ENCODE measurements at places on chromosomes 2 and 18. TPM values are rescaled to one million over a fixed set of nuclear protein-coding genes. Genes with fewer than 3 reads are reported as not detected.

GRCh38 chr2:171592036-171592555 lies 69.8 kb downstream of the CYBRD1 start:
- no peak overlapping the region for H3K4me3 ChIP-seq
- no peaks in the 10 kb centered on the region for H3K4me1 ChIP-seq
- no peaks in the 10 kb centered on the region for H3K36me3 ChIP-seq
- no peak overlapping the region for H3K27ac ChIP-seq
- H3K27me3 ChIP-seq: peaks cover 16% of the 10 kb centered on the region

RAMP1 gene
- total RNA-seq: 13.1 TPM

- no peak for DNase-seq
- H3K36me3 ChIP-seq: peaks cover 55% of the 10 kb centered on the region
- no peak overlapping the region for H3K4me3 ChIP-seq
- H3K27me3 ChIP-seq: no peaks in the 10 kb centered on the region
- H3K27ac ChIP-seq: peak overlapping the region; percentile 84
- H3K4me1 ChIP-seq: peaks cover 50% of the 10 kb centered on the region
Measured at GRCh38 chr2:95039363-95039762, 13.9 kb downstream of the MAL start.

DNA sequence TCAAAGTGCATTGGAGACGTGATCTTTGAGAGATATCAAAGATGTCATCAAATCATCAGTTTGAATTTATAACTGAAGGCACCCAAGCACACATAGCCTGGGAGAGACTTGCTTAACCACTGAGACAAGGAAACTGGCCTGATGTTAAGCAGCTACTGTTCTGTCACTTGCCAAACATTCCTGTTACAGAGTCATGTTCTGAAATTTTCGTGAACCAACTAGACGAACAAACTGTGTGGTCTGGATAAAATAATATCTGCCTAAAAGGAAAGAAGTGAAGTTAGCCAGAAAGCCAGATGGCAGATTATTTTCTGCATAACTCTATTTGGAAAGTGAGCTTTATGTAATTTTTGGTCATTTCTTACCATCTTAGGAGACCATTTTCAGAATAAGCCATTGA lies 51.4 kb downstream of the SPATS2L start:
- no peaks in the 10 kb centered on the region for H3K27me3 ChIP-seq
- H3K4me1 ChIP-seq: peaks cover 8% of the 10 kb centered on the region
- H3K4me3 ChIP-seq: no peak overlapping the region
- peaks cover 5% of the 10 kb centered on the region for H3K36me3 ChIP-seq

- H3K4me3 ChIP-seq: no peak overlapping the region
- no peaks in the 10 kb centered on the region for H3K27me3 ChIP-seq
- DNase-seq: no peak
- H3K27ac ChIP-seq: peak overlapping the region; percentile 7
Measured at GRCh38 chr2:216086207-216086893, 4.6 kb downstream of the TMEM169 start.

SMARCAL1 gene
- total RNA-seq: 34.1 TPM

DNA sequence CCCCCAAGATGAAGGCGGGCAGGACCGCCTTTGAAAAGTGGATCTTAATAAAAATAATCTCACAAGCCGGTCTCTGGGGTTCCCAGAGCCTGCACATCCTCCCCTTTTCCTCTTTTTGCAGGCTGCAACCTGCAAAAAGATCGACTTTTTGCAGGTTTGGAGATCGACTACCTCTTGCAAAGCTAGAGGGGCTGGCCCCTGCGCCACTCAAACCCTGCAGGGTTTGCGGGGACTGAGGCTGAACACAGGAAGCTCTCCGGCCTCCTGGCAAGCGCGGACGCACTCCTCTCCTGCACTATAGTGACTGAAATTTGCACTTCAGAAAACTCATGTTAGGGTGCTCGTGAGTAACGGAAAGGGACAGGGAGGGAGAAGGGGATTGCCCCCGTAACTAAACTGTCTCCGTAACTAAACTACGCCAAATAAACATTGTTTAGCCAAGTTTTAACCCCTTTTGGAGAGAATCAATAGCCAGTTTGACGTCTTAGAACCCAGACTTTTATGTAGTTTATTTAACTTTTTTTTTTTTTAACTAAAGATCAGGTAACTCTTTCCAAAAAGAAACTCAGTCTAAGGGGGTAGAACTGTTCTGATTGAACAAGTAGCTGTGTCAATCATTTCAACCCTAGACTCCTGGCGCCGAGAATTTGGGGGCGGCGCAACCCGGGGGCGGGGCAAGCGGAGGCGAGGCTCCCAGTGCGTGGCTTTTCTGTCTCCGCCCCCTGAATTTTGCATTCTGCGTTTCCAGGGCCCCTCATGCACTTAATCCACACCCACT lies 2.5 kb downstream of the IGFBP5 start:
- peaks cover 66% of the 10 kb centered on the region for H3K27me3 ChIP-seq
- peak overlapping the region; percentile 83 for H3K4me3 ChIP-seq

PLA2R1 gene
- not detected for total RNA-seq

DNA sequence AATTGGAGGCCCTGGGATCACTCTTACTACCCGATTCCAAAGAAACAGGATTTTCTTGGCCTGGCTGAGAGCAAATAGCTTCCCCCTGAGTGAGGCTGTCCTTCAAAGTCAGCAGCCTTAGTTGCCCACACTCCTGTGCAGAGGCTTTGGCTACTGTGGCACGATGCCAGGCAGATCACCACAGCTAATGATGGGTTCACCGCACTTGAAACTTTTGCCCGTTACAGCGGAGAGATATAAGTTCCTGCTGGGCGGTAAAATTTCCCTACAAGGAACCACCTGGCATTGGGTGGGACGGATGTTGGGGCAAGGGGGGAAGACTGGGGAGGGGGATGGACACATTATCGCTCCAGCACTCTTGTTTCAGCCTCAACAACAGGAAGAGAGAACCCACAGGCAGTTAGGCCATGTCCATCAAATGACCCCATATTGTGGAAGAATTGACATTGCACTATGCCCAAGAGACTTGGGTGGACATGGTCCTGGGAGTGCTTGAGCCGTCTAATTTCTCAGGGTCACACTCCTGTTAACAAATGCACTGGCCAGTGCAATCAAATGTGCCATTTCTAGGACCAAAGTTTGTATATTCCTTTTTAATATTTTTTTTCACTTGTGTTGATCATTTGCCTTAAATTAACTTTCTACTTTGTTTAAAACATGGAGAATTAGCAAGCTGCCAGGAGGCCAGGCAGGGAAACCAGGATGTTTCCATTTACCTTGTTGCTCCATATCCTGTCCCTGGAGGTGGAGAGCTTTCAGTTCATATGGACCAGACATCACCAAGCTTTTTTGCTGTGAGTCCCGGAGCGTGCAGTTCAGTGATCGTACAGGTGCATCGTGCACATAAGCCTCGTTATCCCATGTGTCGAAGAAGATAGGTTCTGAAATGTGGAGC lies 4.4 kb downstream of the IL1B start:
- DNase-seq: no peak
- H3K4me1 ChIP-seq: peaks cover 18% of the 10 kb centered on the region
- no peaks in the 10 kb centered on the region for H3K36me3 ChIP-seq
- no peak overlapping the region for H3K4me3 ChIP-seq
- H3K27ac ChIP-seq: no peak overlapping the region

RBFA gene
- total RNA-seq: 48.4 TPM

DNAJB2 gene
- total RNA-seq: 55.6 TPM

GCG gene
- total RNA-seq: not detected

ALPP gene
- not detected for total RNA-seq

- no peak for DNase-seq
- no peaks in the 10 kb centered on the region for H3K27me3 ChIP-seq
- peaks cover 3% of the 10 kb centered on the region for H3K36me3 ChIP-seq
- H3K4me3 ChIP-seq: no peak overlapping the region
- no peak overlapping the region for H3K27ac ChIP-seq
- H3K4me1 ChIP-seq: peaks cover 37% of the 10 kb centered on the region
Measured at GRCh38 chr2:68912111-68912510, 40.6 kb downstream of the GKN2 start.

- no peak for DNase-seq
- H3K4me1 ChIP-seq: peaks cover 6% of the 10 kb centered on the region
- H3K27ac ChIP-seq: no peak overlapping the region
- H3K4me3 ChIP-seq: no peak overlapping the region
- H3K36me3 ChIP-seq: no peaks in the 10 kb centered on the region
Measured at GRCh38 chr18:76351961-76352581, 143.0 kb downstream of the ZNF516 start.

TMEM247 gene
- total RNA-seq: not detected

- H3K36me3 ChIP-seq: no peaks in the 10 kb centered on the region
- DNase-seq: no peak
- H3K27me3 ChIP-seq: peaks cover 22% of the 10 kb centered on the region
- no peak overlapping the region for H3K27ac ChIP-seq
Measured at GRCh38 chr2:218149098-218149497, 17.7 kb downstream of the CXCR1 start.

YPEL5 gene
- total RNA-seq: 24.1 TPM

RAX gene
- 0.32 TPM for total RNA-seq

DNA sequence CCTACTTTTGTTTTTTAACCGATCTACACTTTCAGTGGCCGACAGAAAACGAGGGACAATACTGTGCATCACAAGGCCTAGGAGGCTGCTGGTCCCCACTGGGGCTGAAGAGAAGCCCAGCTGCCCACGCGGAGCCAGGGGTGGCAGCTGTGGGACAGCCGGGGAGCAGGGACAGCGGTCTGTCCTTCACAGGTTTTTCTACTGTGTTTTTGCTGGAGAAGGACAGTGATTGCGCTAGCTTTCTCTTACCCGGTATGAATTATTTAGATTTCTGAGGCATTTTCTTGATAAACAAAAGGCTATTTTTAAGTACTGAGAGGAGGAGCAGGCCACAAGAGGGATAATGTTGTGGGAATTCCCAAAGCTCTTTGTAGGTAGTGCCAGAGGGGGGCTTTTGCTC lies 219.8 kb downstream of the ATAD2B start:
- no peaks in the 10 kb centered on the region for H3K4me1 ChIP-seq
- no peaks in the 10 kb centered on the region for H3K36me3 ChIP-seq
- peak; percentile 5 for DNase-seq
- no peak overlapping the region for H3K27ac ChIP-seq
- H3K4me3 ChIP-seq: no peak overlapping the region

- DNase-seq: no peak
- H3K4me3 ChIP-seq: no peak overlapping the region
- H3K36me3 ChIP-seq: no peaks in the 10 kb centered on the region
- H3K27ac ChIP-seq: no peak overlapping the region
Measured at GRCh38 chr18:24669502-24669901, 209.1 kb downstream of the HRH4 start.

GRCh38 chr18:22840606-22841144 lies 92.5 kb upstream of the RBBP8 start:
- no peak overlapping the region for H3K4me3 ChIP-seq
- H3K27me3 ChIP-seq: peaks cover 9% of the 10 kb centered on the region
- H3K36me3 ChIP-seq: no peaks in the 10 kb centered on the region
- no peak overlapping the region for H3K27ac ChIP-seq
- no peaks in the 10 kb centered on the region for H3K4me1 ChIP-seq

DNA sequence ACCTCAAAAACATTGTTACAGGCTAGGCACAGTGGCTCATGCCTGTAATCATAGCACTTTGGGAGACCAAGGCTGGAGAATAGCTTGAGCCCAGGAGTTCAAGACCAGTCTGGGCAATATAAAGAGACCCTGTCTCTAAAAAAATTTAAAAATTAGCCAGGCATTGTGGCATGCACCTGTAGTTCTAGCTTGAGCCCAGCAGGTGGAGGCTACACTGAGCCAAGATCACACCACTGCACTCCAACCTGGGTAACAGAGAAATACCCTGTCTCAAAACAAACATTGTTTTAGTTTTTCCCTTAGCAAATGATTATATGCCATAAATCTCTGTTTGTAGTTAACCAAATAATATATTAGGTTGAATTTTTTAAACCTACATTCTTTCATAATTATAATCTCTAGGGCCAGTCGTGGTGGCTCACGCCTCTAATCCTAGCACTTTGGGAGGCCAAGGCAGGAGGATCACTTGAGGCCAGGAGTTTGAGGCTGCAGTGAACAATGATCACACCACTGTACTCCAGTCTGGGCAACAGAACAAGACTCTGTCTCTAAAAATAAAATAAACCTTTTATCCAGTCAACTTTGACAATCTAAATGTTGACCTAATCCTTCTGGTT lies 13.3 kb upstream of the CYP20A1 start:
- no peaks in the 10 kb centered on the region for H3K4me1 ChIP-seq
- DNase-seq: no peak
- H3K27ac ChIP-seq: no peak overlapping the region
- no peaks in the 10 kb centered on the region for H3K36me3 ChIP-seq
- no peak overlapping the region for H3K4me3 ChIP-seq
- H3K27me3 ChIP-seq: no peaks in the 10 kb centered on the region

MLPH gene
- not detected for total RNA-seq

DNA sequence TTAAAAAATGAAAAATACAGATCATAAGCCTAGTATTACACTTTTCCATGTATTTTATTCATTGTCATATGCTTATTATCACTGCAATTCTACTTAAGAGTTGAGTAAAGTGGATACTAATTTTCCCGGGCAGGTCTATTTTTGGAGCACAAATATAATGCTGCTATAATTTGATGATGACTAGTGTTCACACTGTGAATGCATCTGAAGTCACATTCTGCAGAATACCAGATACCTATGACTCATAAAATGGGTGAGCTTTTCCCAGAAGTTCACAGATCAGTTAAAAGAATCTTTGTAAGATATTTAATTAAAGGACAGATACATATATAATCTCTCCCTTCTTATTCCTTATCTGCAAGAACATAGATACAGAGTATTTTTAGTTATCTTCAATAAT lies 79.8 kb upstream of the MC4R start:
- H3K36me3 ChIP-seq: no peaks in the 10 kb centered on the region
- no peaks in the 10 kb centered on the region for H3K27me3 ChIP-seq
- DNase-seq: no peak

GRCh38 chr18:9771261-9771976 lies 63.3 kb downstream of the RAB31 start:
- peaks cover 2% of the 10 kb centered on the region for H3K4me1 ChIP-seq
- H3K36me3 ChIP-seq: no peaks in the 10 kb centered on the region
- peak; percentile 40 for DNase-seq
- peaks cover 38% of the 10 kb centered on the region for H3K27me3 ChIP-seq

DNA sequence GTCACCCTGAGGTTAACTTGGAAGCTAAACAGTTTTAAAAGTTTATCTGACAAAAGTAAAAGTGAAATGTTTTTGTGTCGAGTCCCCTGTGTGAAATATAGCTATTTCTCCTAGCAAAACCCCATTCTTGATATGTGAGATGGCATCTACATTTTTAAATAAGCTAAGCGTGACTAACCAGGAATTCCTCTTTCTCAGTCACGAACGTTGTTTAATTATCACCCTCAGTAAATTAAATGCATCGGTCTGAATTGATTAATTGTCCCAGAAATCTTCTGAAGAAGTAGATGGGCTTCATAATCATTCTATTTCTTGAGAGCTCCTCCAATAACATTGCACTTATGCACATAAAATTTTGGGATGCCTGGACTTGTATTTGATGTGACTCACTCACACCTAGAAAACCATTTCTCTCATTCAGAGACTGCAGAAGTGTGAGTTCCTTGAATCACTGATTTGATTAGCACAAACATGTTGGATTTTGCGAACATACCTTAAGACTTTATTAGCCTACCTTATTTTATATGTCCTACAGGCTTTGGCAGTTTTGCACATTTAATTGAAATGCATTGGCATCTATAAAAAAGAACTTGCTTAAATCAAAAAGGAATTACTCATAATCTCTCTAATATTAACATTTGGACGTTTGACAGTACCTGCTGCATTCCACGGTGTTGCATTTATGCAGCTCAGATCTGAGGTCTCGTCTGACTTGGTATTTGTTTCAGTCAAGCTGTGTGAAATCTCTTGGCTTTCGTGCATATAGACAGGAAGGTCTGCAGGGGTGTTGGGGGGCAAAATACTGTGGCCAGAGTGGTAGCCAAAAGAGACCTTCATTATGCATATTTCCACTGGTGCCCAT lies 475.2 kb downstream of the EPHA4 start:
- no peak for DNase-seq
- H3K36me3 ChIP-seq: no peaks in the 10 kb centered on the region
- H3K4me3 ChIP-seq: no peak overlapping the region
- H3K27ac ChIP-seq: no peak overlapping the region
- no peaks in the 10 kb centered on the region for H3K27me3 ChIP-seq
